ENCODE measurements at places on chromosomes 5 and 9.

- peak; percentile 45 for DNase-seq
Measured at GRCh38 chr5:146540414-146540813, 24.4 kb upstream of the GPR151 start.

GRCh38 chr5:65919773-65920172 lies 6.6 kb upstream of the ERBIN start:
- peak; percentile 28 for DNase-seq

GRCh38 chr9:121833061-121833460 lies 181.6 kb downstream of the DAB2IP start:
- DNase-seq: no peak

DNA sequence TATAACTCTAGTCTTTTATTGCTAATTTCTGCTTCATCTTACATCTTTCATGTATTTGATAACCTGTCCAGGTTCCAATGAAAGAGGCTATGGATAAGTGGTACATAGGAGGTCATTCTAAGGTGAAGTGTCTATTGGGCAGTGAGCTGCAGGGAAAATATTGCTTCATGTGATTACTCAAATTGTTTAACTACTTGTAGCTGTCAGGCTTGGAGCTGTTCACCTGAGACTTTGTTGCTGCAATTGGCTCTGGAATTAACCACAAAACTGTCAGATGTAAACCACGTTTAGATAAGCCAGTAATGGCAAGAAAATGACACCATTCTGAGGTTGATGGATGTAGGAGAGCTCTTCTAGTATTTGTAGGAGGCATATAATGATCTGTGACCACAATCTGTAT lies 26.0 kb downstream of the ADAMTSL1 start:
- DNase-seq: peak; percentile 41
